ENCODE measurements at places on chromosomes 3 and 15. TPM values are rescaled to one million over a fixed set of nuclear protein-coding genes. Genes with fewer than 3 reads are reported as not detected.

DNA sequence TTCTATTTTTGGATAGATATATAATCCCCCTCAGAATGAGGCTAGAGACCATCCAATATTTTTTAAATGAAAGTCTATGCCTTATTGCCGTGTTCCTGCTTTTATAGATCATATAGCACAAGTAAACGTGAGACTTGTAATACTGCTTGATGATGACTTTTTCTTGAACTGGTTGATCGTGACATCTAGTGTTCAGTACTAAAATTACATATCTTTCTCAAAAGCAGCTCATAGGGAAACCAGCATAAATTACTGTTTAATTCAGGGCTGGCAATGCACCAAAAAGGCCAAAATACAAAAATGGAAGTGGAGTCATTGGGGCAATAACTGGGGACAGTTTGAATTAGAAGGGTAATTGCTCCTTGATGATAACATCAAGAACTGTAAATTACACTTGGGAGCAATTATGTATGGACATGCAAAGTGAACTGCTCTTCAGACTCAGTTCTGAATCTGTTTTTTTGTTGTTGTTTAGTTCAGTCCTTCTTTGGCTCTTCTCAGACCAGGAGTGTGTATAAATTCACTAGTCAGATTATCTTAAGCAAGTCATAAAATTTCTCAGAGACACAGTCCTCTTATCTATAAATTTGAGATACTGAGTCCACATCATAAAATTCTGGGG is 325.3 kb downstream of the THSD4 start:
- no peak overlapping the region for H3K4me3 ChIP-seq
- peaks cover 17% of the 10 kb centered on the region for H3K36me3 ChIP-seq
- peak; percentile 70 for DNase-seq

GRCh38 chr3:176766862-176767261 is 430.4 kb downstream of the TBL1XR1 start:
- no peak overlapping the region for H3K4me3 ChIP-seq
- no peaks in the 10 kb centered on the region for H3K4me1 ChIP-seq
- DNase-seq: no peak
- no peaks in the 10 kb centered on the region for H3K27me3 ChIP-seq
- H3K36me3 ChIP-seq: no peaks in the 10 kb centered on the region

DNA sequence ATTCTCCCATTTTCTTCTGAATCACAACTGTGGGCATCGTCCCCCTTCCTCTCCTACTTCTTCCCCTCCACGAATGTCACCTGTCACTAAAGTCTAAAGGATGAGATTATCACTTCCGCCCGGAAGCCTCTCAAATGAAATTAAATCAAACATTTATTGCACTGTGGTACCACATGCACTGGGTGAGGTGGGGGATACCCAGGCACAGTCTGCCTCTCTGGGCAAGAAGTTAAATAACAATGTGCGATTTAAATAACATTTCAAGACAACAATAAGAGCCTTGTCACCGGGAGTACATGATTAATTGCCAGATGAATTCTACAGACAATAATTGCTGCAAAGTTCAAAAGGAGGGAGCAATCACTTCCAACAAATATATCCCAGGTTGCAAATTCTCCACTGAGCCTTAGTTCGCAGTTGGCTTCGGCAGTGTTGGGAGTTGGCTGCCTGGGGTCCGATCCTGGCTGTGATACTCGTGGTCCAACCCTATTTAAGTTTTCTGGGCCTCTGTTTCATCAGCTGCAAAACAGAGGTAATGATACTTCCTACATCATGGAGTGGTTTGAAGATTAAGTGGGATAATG is 77.7 kb downstream of the FOXP1 start:
- H3K27me3 ChIP-seq: no peaks in the 10 kb centered on the region
- peak overlapping the region; percentile 51 for H3K4me3 ChIP-seq
- peaks cover 63% of the 10 kb centered on the region for H3K4me1 ChIP-seq
- peak overlapping the region; percentile 76 for H3K27ac ChIP-seq

GRCh38 chr3:177777699-177778098 is 580.4 kb upstream of the TBL1XR1 start:
- DNase-seq: peak; percentile 45
- no peak overlapping the region for H3K4me3 ChIP-seq
- no peaks in the 10 kb centered on the region for H3K27me3 ChIP-seq
- H3K4me1 ChIP-seq: peaks cover 60% of the 10 kb centered on the region
- H3K36me3 ChIP-seq: peaks cover 6% of the 10 kb centered on the region

GRCh38 chr3:46624975-46625490 is 12.7 kb downstream of the FAM240A start:
- no peaks in the 10 kb centered on the region for H3K36me3 ChIP-seq
- no peak overlapping the region for H3K27ac ChIP-seq
- no peak for DNase-seq
- H3K4me3 ChIP-seq: no peak overlapping the region
- peaks cover 37% of the 10 kb centered on the region for H3K27me3 ChIP-seq

GRCh38 chr15:44295750-44296431 is 7.4 kb downstream of the GOLM2 start:
- no peaks in the 10 kb centered on the region for H3K27me3 ChIP-seq
- peak overlapping the region; percentile 79 for H3K27ac ChIP-seq
- DNase-seq: no peak
- peaks cover 25% of the 10 kb centered on the region for H3K36me3 ChIP-seq
- H3K4me3 ChIP-seq: no peak overlapping the region

DNA sequence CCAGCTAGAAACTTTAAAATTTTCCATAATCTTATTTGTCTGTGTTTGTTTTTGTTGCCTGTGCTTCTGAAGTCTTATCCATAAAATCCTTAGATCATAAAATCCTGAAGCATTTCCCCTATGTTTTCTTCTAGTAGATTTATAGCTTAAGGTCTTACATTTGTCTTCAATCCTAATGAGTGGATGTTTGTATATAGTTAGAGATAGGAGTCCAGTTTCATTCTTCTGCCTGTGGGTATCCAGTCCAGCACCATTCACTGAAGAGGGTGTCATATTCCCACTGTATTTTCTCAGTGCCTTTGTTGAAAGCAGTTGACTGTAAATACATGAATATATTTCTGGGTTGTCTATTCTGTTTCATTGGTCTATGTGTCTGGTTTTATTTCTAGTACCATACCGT is 44.8 kb upstream of the SPSB4 start:
- H3K27ac ChIP-seq: no peak overlapping the region
- H3K4me1 ChIP-seq: no peaks in the 10 kb centered on the region
- H3K36me3 ChIP-seq: no peaks in the 10 kb centered on the region
- H3K4me3 ChIP-seq: no peak overlapping the region
- DNase-seq: no peak

DNA sequence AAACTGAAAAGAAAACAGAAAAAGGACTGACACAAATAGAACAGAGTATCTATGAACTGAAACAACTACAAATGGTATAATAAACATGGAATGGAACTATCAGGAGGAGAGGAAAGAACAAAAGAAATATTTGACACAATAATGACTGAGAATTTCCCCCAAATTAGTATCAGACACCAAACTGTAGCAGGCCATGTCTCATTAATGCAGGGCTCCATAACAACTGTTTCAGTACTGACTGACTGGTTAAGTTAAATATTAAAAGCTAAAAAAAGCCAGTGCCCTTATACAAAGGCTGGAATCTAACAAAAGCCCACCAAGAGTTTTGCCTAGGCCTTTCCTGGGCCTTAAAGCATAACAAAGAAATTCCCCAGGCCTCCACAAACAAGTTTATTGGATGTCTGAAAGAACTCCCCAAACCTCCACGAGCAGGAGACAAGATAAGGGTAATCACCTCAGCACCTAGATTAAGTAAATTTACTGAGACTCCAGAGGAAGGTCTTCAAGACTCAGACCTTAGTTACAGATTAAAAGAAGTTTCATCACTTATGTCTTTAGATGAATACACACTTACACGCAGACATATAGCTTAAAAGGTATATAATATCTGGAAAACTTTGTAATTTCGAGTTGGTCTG is 45.7 kb downstream of the KPNA1 start:
- no peak for DNase-seq
- H3K27ac ChIP-seq: no peak overlapping the region
- peaks cover 1% of the 10 kb centered on the region for H3K27me3 ChIP-seq
- peaks cover 5% of the 10 kb centered on the region for H3K36me3 ChIP-seq
- H3K4me1 ChIP-seq: peaks cover 35% of the 10 kb centered on the region

GRCh38 chr15:41958002-41958420 is 14.3 kb downstream of the EHD4 start:
- H3K27ac ChIP-seq: no peak overlapping the region
- no peaks in the 10 kb centered on the region for H3K27me3 ChIP-seq
- DNase-seq: no peak
- no peak overlapping the region for H3K4me3 ChIP-seq

DNA sequence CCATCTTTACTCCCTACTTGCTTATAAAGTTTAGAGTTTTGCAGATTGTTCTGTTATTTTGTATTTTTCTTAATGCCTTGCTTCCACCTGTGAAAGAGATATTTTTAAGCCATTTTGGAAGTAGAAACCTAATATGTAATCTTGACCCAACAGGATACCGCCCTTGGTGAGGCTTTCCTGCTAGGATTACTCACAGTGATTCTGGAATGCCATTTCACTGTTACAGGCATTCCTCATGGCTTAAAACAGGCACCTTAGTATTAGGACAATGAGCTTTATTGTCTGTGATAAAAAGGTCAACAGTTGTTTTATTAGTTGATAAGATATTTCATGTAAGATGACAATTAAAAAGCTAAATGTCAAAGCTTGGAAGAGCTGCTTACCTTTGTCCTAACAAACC is 58.2 kb downstream of the PHLDB2 start:
- peaks cover 70% of the 10 kb centered on the region for H3K36me3 ChIP-seq
- H3K4me1 ChIP-seq: peaks cover 54% of the 10 kb centered on the region
- peak overlapping the region; percentile 69 for H3K27ac ChIP-seq
- no peak overlapping the region for H3K4me3 ChIP-seq
- H3K27me3 ChIP-seq: no peaks in the 10 kb centered on the region

DNA sequence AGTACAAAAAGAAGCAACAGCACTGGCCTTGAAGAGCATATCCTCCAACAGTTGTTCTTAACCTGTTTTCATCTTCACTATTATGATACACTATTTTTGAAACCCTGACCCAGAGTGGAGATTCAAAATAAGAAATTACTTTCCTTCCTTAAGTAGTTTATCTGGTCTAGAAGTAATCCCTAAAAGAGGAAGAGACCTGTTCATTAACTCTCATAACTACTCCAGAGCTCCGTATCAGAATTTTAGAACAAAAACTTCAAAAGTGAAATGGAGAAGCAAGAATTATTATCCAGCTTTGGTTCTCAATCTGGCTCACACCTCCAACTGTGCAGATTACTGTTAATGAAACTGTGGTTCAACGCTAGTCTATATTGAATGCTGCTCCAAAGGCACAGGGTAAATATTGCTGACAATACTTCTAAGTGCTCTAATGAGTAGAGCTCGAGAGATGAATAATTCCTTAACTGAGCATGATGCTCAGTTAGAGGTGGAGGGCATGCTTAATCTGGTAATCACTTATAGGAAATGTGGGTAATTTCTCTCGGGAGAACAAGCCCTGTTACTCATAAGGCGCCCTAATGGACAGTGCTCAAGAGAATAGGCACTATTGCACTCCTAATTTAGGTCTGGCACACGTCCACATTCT is 5.2 kb downstream of the LCMT2 start:
- no peaks in the 10 kb centered on the region for H3K27me3 ChIP-seq
- DNase-seq: no peak
- H3K4me3 ChIP-seq: no peak overlapping the region
- peaks cover 15% of the 10 kb centered on the region for H3K36me3 ChIP-seq
- H3K4me1 ChIP-seq: peaks cover 9% of the 10 kb centered on the region

- no peaks in the 10 kb centered on the region for H3K27me3 ChIP-seq
- H3K36me3 ChIP-seq: peaks cover 4% of the 10 kb centered on the region
- DNase-seq: no peak
- H3K4me3 ChIP-seq: no peak overlapping the region
- H3K27ac ChIP-seq: no peak overlapping the region
- no peaks in the 10 kb centered on the region for H3K4me1 ChIP-seq
Observed at GRCh38 chr3:86221601-86222000, 769.3 kb downstream of the VGLL3 start.

GOLGA8G gene
- 0.07 TPM for total RNA-seq

ALAS1 gene
- total RNA-seq: 30.0 TPM

ZNF717 gene
- 4.1 TPM for total RNA-seq

KBTBD13 gene
- not detected for total RNA-seq

C3orf38 gene
- total RNA-seq: 23.8 TPM

ST8SIA2 gene
- total RNA-seq: not detected

TMEM41A gene
- total RNA-seq: 14.5 TPM

PTX3 gene
- total RNA-seq: 20.8 TPM
